Activated naive CD8-positive, alpha-beta T cell treated with anti-CD3 and anti-CD28 coated beads, Interleukin-2, amount 50 U/mL, for 24 hours (primary cell): ENCODE measurements at places on chromosomes 7 and 10.

DNA sequence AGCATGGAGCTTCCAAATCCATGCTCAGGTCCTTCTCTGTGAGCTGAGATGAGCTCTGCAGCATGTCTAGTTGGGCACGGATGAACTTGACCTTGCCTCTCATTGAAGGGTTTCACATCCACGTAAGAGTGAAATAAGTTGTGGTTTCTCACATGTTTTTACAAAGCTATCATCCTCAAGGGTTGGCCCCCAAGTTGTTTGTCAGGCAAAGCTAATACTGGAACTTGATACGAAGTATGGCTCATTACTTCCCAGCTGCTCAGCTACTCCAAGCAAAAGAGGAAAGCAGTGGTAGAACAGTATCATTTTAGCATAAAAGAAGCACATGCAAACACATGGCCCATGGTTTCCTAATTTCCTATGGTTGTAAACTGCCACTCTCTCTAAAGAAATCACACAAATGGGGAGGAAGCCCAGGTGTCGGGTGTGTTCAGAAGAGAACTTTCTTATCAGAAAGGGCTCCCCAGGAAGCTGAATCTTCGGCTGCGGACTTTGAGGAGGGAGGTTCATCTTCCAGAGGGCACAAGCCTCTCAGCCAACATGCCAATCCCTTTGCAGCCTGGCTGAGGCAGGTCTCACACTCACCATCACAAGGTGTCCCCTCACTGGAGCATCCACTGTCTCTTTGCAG lies 45.3 kb downstream of the PDLIM1 start:
- no peak for DNase-seq

DNA sequence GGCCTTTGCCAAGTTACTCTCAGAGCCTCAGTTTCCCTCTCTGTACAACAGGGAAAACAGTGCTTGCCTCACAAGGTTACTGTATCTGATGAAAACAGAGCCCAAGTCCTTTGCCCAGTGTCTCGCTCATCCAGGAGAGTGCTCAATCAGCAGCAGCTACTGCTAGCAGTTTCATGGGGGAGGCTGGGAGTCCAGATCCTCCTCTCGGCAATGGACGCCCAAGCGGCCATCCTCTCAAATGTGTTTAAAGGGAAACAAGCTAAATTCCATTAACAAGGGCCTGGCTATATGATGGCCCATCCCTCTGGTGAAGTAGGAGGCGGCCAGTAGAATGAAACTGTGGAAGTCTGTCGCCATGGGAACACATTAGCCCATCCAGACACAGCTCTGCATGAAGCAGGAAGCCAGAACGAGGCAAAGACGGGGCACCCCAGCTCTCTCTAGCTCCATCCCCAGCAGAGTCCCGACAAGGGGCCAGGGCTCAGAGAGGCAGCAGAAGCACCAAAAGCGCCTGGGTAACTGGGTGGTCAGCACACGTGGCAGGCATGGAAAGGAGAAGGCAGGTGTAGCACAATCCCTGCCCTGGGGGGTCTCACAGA lies 35.2 kb downstream of the FAM53B start:
- DNase-seq = no peak

DNA sequence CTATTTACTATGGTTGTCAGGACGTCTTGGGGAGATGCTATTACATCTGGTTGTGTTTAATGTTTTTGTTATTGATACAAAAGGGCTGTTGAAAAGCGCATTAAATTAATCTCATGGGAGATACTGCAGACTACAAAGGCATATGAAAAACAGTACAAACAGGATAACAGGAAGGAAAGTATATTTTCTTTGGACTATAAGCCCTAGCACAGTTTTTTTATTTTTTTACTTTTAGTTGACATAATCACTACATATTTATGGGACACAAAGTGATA lies 341.3 kb downstream of the ARL4A start:
- no peak for DNase-seq

DNA sequence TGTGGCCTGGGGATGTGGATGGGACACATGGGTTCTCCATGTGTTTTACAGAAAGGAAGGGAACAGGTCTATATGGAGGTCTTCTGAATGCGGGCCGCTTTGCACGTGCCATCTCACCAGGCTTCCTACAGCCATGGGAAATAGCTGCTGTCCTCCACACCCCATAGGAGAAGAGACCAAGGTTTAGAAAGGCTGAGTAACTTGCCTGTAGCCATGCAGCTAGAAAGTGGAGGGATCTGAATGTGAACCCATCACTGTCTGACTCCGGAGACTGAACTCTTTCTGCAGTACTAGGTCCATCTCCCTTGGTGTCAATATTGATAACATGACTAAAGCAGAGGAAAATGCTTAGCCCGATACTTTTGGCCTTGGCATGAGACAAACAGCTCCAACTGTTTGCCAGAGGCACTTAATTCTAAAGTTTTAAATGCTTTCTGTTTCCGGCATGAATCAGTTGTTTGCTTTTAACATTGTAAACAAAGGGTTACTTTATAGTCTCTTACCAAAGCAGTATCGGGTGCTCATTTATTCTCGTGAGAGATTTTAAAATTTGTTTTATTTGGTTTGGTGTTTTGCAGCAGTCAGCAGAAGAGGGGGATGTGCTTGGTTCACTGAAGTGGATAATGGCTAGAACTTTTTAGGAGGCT lies 64.8 kb upstream of the LOXL4 start:
- no peak for DNase-seq

DNA sequence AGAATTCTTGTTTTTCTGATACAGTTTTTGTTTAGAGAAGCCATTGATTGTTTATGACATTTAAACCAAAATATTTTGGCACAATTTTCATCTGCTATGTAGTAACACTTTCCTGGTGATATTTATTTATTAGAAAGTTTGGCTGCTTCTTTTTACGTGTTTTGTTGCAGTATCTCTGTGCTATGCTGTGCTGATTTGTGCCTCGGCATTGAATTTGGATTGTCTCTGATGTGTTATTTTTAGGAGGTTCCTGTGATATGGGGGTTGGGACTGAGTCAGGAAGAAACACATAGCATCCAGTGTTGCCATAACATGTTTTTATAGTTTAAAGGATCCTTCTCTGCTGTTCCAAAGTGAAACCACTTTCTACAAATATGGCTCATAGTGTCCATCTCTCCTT lies 1197.7 kb upstream of the LRRN3 start:
- DNase-seq = no peak

- no peak for DNase-seq
These were observed 208.5 kb downstream of the EXOC4 start for GRCh38 chr7:133461421-133461820.

DNA sequence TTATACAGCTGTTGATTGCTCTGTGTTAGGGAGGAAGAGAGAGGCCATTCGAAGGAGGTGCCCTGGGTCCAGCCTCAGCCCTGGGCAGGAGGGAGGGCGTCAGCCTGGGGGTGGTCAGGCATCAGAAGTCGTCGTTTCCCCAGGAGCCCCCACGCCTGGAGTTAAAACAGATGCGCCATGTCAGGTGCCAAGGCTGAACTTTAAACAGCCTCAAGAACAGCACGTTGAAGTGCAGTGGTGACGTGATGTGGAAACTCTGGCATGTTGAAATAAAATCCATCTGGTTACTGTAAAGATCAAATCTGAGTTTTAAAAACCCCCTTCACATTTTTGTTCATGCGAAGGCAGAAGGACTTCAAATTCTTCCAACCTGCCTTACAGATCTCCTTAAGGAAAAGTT lies 128.4 kb upstream of the PPP2R2D start:
- no peak for DNase-seq

GRCh38 chr7:25215694-25216335 lies 12.5 kb downstream of the NPVF start:
- no peak for DNase-seq

- DNase-seq = peak; percentile 46
These were observed 293.9 kb downstream of the CCDC3 start for GRCh38 chr10:12707461-12708185.

- no peak for DNase-seq
These were observed 148.8 kb downstream of the MAGI2 start for GRCh38 chr7:79304711-79305110.

DNA sequence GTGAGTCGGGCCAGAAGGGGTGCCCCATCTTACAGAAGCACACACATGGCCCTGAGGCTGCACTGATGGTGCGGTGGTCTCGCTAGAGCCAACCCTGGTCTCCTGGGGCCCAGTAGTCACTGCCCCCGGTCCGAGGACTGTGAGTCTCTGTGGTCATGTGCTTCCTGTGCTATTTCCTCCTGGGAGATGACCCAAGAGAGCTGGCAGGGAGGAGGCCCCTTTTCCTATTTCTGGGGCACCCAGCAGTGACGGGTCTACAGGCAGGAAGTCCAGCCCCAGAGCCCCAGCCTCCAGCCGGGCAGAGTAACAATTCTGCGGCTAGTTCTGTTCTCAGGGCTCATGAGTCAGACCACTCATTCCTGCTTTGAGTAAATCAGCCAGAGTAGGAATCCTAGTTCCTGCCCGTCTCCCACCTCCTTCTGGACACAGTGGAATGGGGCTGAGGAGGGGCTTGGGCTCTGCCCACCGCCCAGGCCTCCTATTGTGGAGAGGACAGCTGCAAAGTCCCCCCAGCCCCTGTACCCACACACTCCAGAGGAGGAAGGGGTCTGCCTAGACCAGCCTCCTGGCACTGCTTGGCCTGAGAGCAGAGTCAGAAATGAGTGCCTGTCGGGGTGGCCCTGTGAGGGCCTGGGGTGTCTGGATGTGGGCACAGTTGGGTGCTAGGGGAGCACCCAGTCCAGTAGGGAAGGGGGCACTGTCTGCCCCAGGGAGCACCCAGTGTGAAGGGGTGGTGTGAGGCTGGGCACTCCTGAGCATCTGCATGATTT lies 80.5 kb upstream of the PPIF start:
- DNase-seq = no peak

DNA sequence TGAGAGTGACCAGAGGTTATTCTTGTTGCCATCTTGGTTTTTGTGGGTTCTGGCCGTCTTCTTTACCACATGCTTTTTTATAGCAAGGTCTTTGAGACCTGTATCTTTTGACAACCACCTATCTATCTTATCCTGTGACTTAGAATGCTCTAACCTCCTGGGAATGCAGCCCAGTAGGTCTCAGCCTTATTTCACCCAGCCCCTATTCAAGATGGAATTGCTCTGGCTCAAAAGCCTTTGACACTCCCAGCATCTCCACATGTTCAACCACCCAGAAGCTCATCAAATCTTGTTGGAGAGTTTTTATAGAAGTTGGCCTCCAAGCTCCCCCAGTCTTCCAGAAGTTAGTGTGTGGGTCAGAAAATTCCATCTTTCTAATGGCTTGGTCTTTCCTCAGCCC lies 464.3 kb upstream of the NRP1 start:
- no peak for DNase-seq

GRCh38 chr10:7507887-7508726 lies 97.3 kb upstream of the SFMBT2 start:
- DNase-seq = no peak

DNA sequence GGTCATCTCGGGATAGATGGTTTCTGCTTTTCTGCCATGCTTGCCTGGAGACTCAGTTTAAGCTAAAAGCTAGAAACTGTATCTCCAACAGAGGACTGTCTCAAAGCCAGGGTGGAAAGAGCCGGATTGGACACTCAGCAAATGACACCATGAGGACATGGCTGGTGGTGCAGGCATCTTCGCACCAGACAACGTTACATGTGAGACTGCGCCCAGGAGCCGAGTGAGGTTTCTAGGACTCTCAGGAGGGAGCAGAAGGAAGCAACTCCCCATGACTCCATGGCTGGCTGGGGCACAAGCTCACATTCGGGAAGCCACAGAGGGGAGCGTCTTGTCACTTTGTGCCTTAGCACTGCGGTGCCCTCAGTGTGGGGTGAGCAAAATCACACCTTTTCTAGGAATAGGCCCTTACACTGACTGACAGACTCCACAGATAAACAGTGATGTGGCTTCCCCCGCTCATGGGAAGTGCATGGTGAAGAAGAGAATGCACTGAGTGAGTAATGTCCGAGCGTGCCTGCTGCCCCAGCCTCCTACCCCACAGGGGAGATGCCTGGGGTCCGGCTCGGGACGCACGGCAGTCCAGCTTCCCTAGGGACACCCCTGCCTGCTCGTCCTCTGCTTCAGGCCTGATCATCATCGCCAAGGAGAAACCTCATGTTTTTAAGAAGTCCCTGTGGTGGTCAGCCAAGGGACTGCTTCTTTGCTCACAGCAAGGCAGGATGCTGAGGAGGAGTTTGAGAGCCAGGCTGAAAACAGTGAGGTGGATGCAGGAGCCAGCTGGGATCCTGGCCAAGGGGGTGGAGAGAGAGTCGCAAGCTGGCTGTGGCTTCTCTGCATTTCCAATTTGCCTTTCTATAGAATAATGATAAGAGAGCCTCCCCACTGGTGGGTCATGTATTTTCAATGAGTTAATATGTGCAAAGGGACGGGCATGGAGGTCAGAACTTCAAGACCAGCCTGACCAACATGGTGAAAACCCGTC lies 52.2 kb upstream of the FXYD4 start:
- no peak for DNase-seq

GRCh38 chr10:71720288-71720687 lies 710 bp upstream of the C10orf105 start:
- DNase-seq = no peak

- no peak for DNase-seq
These were observed 142.5 kb upstream of the LRRTM3 start for GRCh38 chr10:66783316-66783715.

DNA sequence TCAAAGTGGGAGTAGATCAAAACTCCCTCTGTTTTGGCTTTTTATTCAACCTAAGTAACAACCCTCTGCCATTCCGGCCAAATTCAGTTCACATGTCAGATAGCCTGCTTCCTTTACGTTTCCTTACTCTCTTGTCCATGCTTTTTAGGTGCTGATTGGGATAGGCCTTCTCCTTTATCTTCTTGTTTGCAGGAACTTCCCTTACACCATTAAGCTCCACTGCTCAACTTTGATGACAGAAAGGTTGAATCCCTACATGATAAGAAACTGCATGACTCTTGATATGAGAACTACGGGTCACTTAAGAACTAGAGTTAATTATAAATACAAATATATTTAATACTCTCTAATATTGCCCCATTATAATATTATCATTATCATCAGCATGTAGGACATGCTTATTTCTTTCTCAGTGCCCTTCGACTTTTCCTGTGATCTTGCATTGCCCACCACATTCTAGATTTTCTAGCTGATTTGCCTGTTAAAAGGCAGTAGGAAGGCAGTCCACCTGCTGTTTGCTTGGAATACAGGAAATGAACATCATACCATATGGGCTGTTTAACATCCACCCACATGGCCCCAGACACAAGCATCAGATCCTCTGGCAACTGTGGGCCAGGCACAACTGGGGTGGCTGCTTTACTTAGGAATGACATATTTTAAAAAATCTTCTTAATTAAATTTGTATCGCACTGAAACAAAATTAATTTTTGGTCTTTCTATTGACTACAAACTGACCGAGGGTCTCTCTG lies 59.7 kb upstream of the CCDC6 start:
- DNase-seq = no peak

GRCh38 chr7:75762350-75762917 lies 9.6 kb downstream of the CCL26 start:
- no peak for DNase-seq

GRCh38 chr7:31702354-31702753 lies 15.3 kb downstream of the PPP1R17 start:
- no peak for DNase-seq

DNA sequence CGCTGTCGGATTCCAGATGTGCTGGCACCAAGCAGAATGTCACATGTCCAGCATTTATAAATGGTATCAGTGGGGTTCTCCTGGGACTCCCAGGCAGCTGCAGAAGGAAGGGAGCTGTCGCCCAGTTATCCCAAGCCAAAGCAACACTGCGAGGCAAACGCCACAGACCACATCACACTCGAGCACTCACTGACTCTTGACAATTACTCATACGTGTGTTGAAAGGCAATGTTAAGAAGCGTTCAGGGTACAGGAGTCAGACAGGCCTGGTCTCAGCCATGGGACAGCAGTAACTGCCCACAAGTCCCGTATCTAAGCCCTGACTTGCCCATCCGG lies 113.4 kb downstream of the DIP2C start:
- DNase-seq = no peak

- DNase-seq = peak; percentile 53
These were observed 157.2 kb upstream of the ZNF92 start for GRCh38 chr7:65216469-65216868.

GRCh38 chr10:131078131-131078881 lies 233.2 kb downstream of the TCERG1L start:
- no peak for DNase-seq
